NCI-H1694 (cell line): ENCODE measurements at places on chromosomes 6 and 20.

- DNase-seq, result no peak
Measured at GRCh38 chr20:4483486-4483885, 238.2 kb upstream of the PRND start.

- no peak for DNase-seq
Measured at GRCh38 chr6:26360451-26361416, 4.3 kb upstream of the BTN3A2 start.

GRCh38 chr20:49169547-49169946 is 18.6 kb downstream of the STAU1 start:
- DNase-seq, result no peak

DNA sequence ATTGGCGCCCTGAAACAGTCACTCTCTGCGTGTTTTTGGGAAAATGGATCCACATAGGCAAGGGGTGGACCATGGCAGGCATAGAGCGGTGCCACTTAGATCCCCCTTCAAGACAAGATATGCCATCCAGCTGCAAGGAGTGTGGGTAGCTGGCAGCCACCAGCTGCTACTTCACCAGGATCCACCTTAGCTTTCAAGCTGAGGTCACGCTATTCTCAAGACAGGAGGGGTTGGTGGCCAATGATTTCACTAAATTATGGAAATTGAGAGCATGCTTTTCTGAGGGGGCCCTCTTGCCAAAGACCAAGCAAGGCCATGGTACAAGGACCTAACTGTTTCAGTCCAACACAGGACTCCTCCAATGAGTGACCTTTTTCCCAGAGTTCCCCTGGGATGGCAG is 16.3 kb downstream of the HEBP2 start:
- no peak for DNase-seq

GRCh38 chr6:12114055-12114503 is 102.0 kb downstream of the HIVEP1 start:
- no peak for DNase-seq

DNA sequence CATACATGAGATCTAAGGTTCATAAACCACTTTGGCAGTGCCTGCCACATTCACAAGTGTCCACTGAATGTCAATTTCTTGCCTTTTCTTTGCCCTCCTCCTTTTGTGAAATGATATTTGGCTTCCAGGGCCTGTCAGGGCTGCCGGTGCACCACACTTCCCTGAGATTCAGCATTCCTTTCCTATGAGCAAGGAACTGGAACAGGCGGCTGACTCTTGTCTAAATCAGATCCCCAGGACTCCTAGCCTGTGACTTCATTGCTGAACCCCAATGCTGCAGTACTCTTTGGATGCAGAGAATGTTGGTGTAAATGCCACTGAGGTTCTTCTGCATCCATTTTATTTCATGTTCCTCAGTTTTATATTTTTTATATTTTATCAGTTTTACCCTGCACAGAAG is 172.2 kb downstream of the ARID1B start:
- no peak for DNase-seq

DNA sequence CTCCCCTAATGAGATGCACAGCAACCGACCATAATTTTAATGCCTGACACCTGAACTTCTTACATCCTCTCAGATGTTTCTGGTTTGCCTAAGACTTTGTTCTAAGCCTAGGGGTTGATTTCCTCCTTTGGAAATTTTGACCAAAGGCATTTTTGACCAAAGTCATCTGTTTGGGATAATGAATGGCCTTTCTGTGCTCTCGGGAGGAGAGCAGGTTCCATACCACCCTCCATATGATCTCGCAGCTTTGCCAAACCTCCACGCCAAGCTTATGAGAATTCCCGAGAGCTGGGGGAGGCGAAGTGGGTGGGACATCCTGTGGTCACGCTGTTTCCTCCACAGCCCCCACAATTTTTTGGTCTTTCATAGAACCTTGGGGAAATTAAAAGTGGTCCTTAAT is 91.7 kb downstream of the SCML4 start:
- no peak for DNase-seq

GRCh38 chr6:168381726-168382458 is 59.1 kb upstream of the SMOC2 start:
- DNase-seq, result no peak

DNA sequence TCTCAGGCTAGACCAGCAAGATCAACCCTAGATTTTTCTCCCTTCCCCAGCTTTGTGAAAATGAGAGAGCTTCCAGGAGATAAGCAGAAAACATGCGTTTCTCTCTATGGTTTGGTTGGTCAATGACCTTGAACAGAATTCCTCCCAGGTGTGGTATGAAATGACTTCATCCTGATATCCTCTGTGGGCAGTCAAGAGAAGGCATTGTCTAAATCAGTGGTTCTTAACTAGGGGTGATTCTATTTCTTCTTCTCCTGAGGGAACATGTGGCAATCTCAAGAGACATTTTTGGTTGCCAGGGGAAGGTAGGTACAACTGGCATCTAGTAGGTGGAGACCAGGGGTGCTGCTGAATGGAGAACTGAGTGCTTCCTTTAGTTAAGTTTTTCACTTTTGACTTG is 12.4 kb downstream of the IFT52 start:
- DNase-seq, result no peak

- no peak for DNase-seq
Measured at GRCh38 chr6:13579911-13580310, 5.5 kb downstream of the SIRT5 start.

DNA sequence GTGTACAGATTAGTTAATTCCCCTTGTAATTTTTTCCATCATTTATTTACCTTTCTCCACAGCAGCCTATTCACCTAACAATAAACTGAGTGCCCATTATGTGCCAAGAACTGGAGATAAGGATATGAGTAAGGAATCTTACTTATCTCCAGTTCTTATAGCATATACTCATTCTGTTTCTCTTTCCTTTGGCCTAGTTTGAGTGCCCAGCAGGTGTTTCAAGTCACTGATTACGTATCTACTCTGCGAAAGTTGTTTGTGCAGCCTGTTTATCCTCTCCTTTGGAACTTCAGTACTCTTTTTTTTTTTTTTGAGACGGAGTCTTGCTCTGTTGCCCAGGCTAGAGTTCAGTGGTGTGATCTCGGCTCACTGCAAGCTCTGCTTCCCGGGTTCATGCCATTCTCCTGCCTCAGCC is 17.3 kb upstream of the POU5F1 start:
- DNase-seq, result no peak

- no peak for DNase-seq
Measured at GRCh38 chr6:51528556-51528955, 558.9 kb downstream of the PKHD1 start.

DNA sequence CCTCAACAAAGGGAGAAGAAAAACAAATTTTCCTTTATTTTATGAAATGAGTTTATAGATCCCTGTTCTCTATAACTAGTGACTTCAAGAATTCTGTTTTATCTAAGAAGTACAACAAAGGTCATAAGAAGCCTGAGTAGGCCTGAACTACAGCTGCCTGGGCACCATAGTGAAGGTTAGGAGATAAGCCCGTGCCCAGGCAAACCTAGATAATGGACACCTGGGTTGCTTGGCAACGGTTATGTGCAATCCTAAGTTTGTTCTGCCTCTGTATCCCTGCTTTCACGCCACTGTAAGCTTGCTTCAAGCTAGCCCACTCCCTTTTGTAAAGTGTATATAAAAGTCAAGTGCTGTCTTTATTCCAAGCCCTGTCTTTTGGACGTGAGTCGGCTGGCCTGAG is 23.2 kb downstream of the SCGN start:
- no peak for DNase-seq

DNA sequence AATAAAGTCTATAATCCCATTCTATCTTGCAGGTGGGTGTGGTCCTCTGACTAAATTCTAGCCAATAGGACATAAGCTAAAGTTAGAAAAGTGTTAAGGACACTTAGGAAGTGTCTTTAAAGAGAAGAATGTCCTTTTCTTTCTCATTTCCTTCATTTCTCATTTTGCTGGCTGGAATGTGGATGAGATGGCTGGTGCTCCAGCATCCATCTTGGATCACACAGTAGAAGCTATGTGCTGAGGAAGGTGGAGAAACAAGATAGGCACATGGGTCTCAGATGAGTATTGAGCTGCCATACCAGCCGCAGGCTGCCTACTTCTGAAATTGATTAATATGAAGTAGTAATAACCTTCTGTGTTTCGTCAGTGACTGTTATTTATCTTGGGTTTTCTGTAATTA is 289.0 kb downstream of the LRFN2 start:
- no peak for DNase-seq

DNA sequence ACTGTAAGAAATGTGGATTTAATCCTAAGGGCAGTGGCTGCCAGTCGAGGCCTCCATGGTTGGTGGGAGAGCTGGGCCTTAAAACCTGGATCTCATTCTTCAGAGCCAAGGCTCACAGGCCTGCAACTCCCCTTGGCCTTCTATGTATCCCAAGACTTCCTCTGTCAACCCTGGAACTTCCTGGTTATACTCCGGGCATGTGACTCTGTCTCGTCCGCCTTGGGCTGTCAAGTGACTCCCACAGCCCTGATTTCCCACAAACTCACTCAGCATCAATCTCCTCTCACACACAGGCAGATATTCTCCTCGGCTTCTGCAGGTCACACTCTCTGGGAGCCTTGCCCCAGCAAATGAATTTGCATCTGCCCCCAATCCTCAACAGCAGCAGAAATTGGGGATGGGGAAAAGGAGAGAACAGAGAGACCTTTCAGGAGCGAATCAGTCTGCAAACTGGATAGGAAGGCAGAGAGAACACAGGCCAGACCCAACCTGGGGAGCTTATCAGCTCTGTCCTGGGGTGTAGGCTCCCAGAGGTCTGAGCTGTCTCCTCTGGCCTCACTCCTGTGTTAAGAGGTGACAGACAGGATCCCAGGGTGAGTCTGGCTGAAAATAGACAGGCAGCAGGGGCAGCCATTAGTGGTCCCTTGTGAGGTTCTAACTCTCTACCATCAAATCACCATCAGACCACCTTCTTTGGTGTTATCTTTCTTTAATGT is 30.4 kb upstream of the PREX1 start:
- no peak for DNase-seq

GRCh38 chr6:72963946-72964345 is 261.4 kb downstream of the KHDC1L start:
- no peak for DNase-seq
